Pancreas (tissue), 10 donors: ENCODE measurements at places on chromosomes 1 and 21. TPM values are rescaled to one million over a fixed set of nuclear protein-coding genes. Genes with fewer than 3 reads are reported as not detected.
A peak's percentile ranks its signal among the peaks of the same experiment; 100 is the strongest.

DNA sequence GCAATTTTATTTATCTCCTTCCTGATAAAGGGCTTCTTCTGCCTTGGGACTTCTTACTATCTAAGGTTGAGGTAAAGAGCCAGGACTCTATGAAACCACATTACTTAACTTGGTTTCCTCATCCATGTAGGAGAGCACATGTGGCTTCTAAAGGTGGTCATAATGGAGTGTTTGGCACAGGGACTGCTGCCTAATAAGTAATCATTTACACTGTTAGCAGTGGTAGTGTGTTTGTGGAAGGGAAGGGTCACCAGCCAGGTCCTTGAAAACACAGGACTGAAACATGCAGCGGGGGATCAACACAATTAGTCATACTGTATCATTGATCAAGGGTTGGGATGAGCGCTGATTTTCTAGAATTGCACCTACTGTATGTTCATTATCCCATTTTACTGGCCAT lies 59.6 kb downstream of the UCK2 start:
- no peak for DNase-seq
- peaks cover 3% of the 10 kb centered on the region for H3K36me3 ChIP-seq
- H3K27ac ChIP-seq, result no peak overlapping the region
- H3K4me3 ChIP-seq, result no peak overlapping the region

GRCh38 chr1:116751146-116751545 lies 3.1 kb upstream of the CD2 start:
- no peak overlapping the region for H3K4me3 ChIP-seq
- DNase-seq, result no peak
- H3K27ac ChIP-seq, result no peak overlapping the region
- H3K4me1 ChIP-seq, result no peaks in the 10 kb centered on the region

GRCh38 chr1:225259542-225259941 lies 168.3 kb downstream of the LBR start:
- H3K27ac ChIP-seq, result no peak overlapping the region
- no peak overlapping the region for H3K4me3 ChIP-seq
- H3K4me1 ChIP-seq, result no peaks in the 10 kb centered on the region
- DNase-seq, result no peak

DNA sequence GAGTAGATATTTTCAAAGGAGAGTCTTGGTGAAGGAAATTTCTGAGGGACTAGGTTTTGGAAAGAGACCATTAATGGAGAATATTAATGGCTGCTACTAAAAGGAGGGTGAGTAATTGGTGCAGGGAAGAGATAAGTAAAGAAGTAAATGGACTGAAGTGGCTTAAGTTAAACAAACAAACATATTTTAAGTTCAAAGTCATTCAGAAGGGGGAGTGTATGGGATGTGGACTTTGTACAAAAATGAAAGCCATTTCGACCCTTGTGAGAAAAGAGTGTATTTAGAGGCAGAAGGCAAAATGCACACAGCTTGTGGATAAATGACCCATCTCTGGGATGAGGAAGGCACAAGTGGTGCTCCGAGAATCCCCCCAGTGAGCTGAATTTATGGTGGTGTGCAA lies 171.7 kb downstream of the BACH1 start:
- H3K4me3 ChIP-seq, result no peak overlapping the region
- no peak for DNase-seq
- no peak overlapping the region for H3K27ac ChIP-seq
- no peaks in the 10 kb centered on the region for H3K4me1 ChIP-seq
- no peaks in the 10 kb centered on the region for H3K36me3 ChIP-seq

DNA sequence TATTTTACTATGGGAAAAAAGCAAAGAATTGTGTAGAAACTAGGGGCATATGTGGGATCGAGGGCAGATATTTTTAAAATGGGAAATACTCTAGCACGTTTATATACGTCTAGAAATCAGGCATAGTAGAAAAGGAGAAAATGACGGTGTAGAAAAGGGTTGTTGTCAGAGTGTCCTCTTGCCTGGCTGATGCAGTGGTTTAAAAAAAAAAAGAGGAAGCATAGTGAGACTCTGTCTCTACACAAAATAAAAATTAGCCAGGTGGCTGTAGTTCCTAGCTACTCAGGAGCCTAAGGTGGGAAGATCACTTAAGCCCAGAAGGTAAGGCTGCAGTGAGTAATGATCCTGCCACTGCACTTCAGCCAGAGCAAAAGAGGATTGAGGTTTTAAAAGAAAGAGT lies 64.7 kb upstream of the LRRC7 start:
- no peaks in the 10 kb centered on the region for H3K36me3 ChIP-seq
- no peak overlapping the region for H3K27ac ChIP-seq
- H3K4me1 ChIP-seq, result no peaks in the 10 kb centered on the region
- H3K27me3 ChIP-seq, result no peaks in the 10 kb centered on the region

- no peaks in the 10 kb centered on the region for H3K27me3 ChIP-seq
- no peak for DNase-seq
- no peaks in the 10 kb centered on the region for H3K36me3 ChIP-seq
- H3K27ac ChIP-seq, result no peak overlapping the region
Observed at GRCh38 chr1:200741551-200742207, 3.0 kb downstream of the CAMSAP2 start.

DNA sequence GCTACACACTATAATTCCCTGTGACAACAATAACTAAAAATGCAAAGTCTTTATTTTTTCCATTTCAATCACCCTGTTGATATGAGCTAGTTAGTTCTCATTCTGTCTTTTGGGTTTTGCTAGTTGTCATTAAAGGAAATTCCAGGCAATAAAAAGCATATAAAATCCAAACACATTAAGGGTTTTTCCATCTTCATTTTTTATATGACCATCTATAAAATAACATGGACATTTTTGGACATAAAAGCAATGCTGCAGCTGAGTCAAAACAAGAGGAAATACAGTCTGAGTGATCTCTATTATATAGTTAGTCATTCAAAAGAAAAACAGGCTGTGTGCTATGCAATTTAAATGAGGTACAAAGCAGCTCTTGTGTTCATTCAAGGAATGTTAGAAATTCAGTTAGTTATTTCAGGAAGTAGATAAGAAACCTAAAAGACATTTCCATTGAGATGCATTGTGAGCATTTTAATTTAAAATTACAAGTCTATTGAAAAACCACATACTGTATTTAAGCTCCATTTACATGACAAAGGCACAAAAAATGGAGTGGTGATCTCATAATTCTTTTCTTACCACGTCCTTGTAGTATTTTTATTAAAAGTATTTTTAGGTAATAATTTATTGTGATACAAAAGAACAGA lies 67.3 kb upstream of the BCL10 start:
- DNase-seq, result no peak
- no peaks in the 10 kb centered on the region for H3K27me3 ChIP-seq
- no peaks in the 10 kb centered on the region for H3K36me3 ChIP-seq
- H3K4me1 ChIP-seq, result peaks cover 17% of the 10 kb centered on the region
- H3K4me3 ChIP-seq, result no peak overlapping the region

DNA sequence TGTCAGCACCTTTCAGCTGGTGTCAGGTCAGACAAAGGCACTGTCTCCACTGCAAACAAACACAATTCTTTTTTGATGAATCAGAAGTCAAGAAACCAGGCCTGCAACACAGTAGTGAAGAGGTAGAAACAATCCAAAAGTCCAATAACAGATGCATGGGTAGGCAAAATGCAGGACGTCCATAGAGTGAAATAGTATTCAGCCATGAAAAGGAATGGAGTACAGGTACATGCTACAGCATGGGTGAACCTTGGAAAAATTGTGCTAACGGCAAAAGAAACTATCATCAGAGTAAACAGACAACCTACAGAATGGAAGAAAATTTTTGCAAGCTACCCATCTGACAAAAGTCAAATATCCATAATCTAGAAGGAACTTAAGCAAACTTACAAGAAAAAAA lies 26.2 kb upstream of the ZBTB21 start:
- H3K27me3 ChIP-seq, result no peaks in the 10 kb centered on the region
- H3K4me1 ChIP-seq, result peaks cover 5% of the 10 kb centered on the region
- no peak overlapping the region for H3K4me3 ChIP-seq
- DNase-seq, result no peak
- H3K36me3 ChIP-seq, result no peaks in the 10 kb centered on the region
- H3K27ac ChIP-seq, result no peak overlapping the region

- no peak overlapping the region for H3K4me3 ChIP-seq
- H3K27me3 ChIP-seq, result no peaks in the 10 kb centered on the region
- H3K27ac ChIP-seq, result no peak overlapping the region
- no peaks in the 10 kb centered on the region for H3K36me3 ChIP-seq
- no peaks in the 10 kb centered on the region for H3K4me1 ChIP-seq
Observed at GRCh38 chr1:209383422-209383821, 200.1 kb upstream of the CAMK1G start.

DNA sequence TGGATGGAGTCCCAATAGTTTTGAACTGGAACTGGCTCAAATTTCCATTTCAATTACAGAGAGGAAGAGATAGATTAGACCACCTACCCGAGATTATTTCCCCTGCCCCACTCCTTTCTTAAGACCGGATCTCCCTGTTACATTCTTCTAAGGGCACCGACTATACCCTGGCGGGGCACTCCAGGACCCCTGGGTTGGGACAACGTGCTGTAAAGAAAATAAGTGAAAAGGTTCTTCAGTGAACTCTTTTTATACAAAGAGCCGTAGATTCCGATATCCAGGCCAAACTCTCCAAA lies 6.7 kb downstream of the NR5A2 start:
- DNase-seq, result no peak
- H3K27me3 ChIP-seq, result no peaks in the 10 kb centered on the region
- H3K36me3 ChIP-seq, result no peaks in the 10 kb centered on the region
- H3K4me1 ChIP-seq, result peaks cover 9% of the 10 kb centered on the region
- H3K27ac ChIP-seq, result peak overlapping the region; percentile 22
- H3K4me3 ChIP-seq, result no peak overlapping the region

DNA sequence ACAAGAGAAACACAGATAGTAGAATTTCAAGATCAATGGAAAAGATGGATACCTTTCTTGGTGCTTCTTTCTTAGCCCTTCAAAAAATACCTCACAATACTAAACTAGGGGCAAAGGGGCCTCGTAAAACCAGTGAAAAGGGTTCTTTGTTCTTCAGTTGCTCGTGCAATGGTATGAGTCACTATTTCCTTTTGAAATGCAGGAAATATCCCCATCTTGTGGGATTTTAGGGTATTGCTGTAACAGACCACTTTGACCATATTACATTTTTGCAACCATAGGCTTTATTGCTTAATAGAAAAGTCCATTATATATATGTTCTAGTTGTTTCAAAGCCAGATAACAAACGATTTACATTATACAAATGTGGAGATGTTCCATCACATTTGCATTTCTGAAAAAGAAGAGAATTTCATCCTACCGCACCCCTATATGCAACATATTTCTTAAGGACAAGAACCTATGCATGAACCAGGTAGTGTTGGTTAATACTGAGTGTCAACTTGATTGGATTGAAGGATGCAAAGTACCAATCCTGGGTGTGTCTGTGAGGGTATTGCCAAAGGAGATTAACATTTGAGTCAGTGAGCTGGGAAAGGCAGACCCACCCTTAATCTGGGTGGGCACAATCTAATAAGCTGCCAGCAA lies 88.6 kb upstream of the PKN2 start:
- no peak overlapping the region for H3K4me3 ChIP-seq
- H3K36me3 ChIP-seq, result no peaks in the 10 kb centered on the region
- H3K27ac ChIP-seq, result no peak overlapping the region
- DNase-seq, result no peak
- no peaks in the 10 kb centered on the region for H3K4me1 ChIP-seq

GRCh38 chr1:212752934-212753497 lies 38.6 kb downstream of the NSL1 start:
- no peaks in the 10 kb centered on the region for H3K36me3 ChIP-seq
- H3K27ac ChIP-seq, result no peak overlapping the region
- peaks cover 7% of the 10 kb centered on the region for H3K4me1 ChIP-seq
- H3K27me3 ChIP-seq, result no peaks in the 10 kb centered on the region
- DNase-seq, result no peak

Gene OR2T2
- not detected for total RNA-seq

Gene ATXN7L2
- total RNA-seq, result 2.0 TPM

Gene PTGFRN
- total RNA-seq, result 20.4 TPM

Gene A3GALT2
- total RNA-seq, result not detected

Gene OLFML3
- 3.7 TPM for total RNA-seq

Gene GJB5
- total RNA-seq, result not detected

Gene PCNX2
- 7.6 TPM for total RNA-seq

Gene PLPPR4
- total RNA-seq, result 0.56 TPM

Gene PLPP3
- total RNA-seq, result 29.2 TPM

Gene CLCA1
- total RNA-seq, result not detected

Gene ACADM
- 23.7 TPM for total RNA-seq

Gene PPCS
- total RNA-seq, result 25.5 TPM
